ENCODE measurements at places on chromosomes 1 and 21.

GRCh38 chr1:55654750-55655149 lies 439.6 kb upstream of the USP24 start:
- DNase-seq = no peak

- DNase-seq = no peak
Measured at GRCh38 chr21:42158846-42159245, 60.1 kb upstream of the ABCG1 start.

- no peak for DNase-seq
Measured at GRCh38 chr1:5704561-5705514, 287.4 kb downstream of the NPHP4 start.

DNA sequence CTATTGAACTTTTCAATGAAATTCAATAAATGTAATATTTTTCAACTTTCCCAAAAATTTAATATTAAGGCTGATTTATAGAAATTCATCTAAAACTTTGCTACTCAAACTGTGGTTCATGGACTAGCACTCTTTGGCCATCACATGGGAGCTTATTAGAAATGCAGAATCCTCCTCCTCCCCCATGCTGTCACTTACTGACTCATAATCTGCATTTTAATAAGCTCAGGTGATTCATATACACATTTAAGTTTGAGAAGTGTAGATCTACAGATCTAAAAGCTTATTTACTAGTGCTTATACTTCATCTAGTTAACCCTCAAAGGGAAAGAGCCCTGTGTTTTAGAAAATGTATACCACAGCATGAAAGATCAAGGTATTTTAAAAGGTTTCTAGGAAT lies 84.3 kb downstream of the HS2ST1 start:
- no peak for DNase-seq

DNA sequence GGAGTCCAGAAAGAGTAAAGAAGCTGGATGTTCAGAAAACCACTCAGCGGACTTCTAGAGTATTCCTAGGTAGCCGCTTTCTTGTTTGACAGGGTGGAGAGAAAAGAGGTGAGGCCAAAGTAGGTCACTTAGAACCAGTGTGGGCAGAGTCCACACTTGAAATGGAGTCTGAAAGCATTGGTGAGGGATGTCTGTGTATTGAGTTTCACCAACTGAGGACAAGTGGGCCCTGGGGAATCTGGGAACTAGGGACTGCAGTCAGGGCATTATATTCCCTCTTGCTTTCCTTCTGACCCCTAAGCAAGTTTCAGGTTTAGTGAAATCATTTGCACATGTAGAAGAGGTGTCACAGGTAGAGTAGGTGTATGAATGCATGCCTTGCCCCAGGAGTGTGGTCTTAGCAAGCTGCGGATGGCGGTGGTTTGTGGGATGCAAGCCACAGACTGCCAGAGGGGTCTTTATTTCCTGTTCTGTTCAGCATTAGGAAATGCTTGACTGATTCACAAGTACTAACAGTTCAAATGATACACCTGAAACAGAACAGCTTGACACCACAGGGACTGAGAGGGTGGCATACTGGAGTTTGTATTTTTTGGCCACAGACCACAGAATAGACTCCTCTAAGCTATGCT lies 1.1 kb upstream of the GNG12 start:
- DNase-seq = no peak

DNA sequence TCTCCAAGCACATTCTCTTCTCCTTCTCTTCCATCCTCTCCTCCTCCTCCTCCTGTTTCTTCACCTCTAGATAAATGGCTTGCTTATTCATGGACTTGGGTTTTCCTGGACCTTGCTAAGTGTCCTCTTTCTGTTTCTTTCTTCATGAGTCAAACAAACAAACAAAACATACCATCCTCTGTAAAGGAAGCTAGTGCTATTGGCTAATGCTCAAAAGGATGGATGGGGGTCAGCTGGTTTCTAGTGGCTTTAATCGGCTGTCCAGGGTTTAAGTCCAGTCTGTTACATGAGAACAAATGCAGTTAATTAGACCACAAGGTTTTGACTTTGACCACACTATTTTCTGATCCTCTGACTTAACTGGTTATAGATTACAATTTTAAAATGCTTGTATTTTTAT lies 83.8 kb upstream of the TSPAN2 start:
- no peak for DNase-seq

DNA sequence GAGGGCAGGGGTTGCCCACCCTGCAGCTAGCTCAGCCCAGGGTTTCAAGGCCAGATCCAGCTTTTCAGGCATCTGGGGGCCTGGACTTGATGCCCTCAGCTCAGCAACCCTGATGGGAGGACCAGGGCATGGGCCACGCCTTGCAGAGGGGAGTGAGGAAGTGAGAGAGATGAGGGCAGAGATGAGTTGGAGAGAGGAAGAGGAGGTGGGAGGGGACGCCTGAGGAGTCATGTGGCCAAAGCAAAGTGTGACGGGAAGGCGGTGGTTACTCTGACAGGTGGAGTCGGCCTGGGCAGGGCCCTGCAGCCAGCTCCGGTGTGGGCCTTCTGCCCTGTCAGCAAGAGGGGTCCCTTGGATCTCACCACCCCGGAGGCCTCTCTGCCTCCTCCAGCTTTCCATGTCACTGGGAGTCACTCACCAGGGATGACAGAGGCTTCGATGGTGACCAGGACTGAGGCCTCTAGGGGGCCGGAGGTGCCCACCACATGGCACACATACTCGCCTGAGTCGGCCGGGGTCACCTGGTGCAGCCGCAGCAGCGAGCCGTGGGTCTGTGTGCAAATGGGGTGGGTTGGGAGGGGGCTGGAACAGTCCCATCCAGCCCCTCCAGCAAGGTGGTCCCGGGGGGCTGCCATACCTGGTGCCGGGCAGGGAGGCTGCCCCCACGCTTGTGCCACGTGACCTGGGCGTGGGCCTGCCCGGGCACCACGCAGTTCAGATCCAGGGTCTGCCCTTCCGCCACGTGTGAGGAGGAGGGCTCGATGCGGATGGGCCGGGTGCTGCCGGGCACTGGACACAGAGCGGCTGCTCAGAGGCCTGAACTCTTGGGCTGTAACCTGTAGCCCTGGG lies 40.4 kb downstream of the LDLRAD2 start:
- DNase-seq = no peak

- DNase-seq = no peak
Measured at GRCh38 chr21:38186661-38187270, 70.0 kb upstream of the KCNJ15 start.

GRCh38 chr1:180170546-180171151 lies 16.0 kb downstream of the QSOX1 start:
- DNase-seq = no peak

DNA sequence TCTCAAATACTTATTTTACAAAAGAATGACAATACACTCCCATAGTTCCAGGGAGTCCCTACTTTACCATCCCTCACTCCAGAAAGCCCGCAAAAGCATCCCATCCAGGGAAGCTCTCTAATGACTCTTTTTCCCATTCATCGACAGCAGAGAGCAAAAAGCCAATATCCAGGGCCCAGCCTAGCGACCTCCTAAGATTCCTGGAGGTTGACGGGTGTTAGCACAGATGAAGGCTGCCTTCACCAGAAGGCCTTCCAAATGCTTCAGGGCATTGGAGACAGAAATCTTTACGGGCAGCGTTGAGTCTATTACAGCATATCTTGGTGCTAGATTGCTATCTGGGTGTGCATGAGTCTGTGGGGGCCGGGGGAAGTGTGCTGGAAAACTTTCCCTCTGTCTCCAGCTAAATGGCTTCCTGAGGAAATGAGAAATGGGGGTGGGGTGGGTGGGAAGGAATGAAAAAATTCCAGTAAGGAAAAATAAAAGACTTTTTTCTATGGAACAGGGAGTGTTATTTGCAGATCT lies 136.6 kb downstream of the PROX1 start:
- no peak for DNase-seq

DNA sequence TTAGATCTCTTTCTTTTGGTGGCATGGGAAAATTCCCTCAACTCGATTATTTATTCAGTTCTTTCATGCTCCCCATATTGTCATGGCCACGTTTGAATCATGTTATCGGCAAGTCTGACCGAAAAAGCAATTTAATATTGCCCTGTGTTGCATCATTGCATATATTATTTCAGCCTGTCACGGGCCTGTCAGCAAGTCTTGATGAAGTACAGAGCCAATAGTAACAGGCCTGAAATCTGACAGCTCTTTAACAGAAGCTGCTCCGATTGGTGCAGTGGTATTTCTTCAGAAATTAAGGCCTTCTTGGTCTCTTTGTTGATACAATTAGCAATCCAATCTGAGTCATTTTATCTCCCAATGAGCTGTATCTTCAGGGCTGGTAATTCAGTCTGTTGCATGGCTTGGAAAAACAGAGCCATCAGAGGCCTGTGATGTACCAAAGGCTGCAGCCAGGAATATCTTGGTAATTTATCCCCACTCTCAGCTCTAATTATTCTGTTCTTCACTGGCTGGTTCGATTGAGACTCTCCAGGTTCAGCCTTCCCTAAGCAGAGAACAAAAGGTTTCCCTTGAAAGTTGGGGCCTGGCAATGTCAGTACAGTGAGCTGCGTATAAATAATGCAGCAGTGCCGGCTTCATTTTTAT lies 149.5 kb downstream of the FGGY start:
- no peak for DNase-seq

GRCh38 chr1:200081151-200081968 lies 53.9 kb downstream of the NR5A2 start:
- no peak for DNase-seq

DNA sequence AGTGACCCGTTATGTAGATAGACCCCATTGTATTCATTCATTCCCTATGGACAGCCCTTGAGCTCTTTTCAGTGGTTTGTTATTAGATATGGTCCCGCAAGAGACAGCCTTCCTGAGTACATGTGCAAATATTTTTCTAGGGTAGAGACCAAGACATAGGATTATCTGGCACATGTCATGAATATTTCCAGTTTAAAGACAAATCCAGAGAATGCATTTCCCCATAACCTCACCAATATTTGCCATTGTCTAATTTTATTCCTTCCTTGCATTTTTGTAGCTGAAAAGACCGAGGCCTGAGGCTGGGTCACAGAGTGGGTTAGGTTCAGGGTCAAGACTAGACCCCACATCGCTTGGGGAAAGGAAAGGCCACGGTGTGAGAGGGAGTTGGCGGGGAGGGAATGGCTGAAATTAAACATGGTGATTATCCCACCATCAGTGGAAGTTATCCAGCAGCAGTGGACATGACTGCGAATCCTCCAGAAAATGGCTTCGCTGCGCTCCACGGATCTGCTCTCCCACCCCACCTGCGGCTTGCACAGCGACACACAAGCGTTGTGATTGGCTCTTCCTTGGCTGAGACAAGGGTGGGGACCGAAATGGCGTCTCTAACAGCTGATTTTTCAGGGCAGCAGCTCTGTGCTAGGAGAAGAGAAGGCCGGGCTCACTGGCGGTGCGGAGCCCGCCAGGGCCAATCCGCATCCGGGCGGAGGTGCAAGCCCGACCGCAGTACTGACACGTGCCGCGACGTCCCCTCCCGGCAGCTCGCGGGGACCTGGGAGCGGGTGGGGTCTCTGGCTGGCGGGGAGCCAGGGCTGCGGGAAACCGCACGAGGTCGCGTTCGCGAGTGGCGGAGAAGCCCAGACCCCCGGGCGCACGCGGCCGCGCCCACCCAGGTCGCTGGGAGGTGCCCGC lies 16.1 kb upstream of the STMN1 start:
- DNase-seq = no peak

DNA sequence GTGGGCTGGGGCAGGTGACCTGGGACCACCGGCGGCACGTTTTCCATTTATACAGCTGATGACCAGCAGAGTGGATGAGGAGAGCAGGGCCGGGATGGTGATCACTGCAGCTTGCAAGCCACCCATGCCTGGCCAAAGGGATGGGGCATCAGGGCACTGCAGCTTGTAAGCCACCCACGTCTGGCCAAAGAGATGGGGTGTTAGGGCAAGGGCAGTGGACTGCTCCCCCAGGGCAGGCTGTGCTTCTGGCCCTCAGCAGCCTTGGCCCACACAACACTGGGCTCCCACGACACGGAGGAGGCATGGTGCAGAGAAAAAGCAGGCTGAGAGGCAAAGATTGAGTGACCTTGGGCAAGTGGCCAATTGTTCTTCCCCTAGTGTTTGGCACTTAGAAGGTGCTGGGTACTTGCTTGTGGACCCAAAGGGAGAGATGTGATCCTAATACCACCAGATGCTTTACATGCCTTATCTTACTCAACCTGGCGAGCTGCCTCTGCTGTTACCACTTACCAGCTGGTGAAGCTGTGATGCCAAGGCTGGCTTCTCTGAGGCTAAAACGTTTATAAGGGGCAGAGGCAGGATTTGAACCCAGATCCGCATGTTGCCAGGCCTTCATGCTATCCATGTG lies 48.3 kb downstream of the TRIM62 start:
- DNase-seq = no peak
